ENCODE measurements at places on chromosomes 4 and X. TPM values are rescaled to one million over a fixed set of nuclear protein-coding genes. Genes with fewer than 3 reads are reported as not detected.

- no peak for DNase-seq
Observed at GRCh38 chr4:57113870-57114269, 3.7 kb upstream of the IGFBP7 start.

DNA sequence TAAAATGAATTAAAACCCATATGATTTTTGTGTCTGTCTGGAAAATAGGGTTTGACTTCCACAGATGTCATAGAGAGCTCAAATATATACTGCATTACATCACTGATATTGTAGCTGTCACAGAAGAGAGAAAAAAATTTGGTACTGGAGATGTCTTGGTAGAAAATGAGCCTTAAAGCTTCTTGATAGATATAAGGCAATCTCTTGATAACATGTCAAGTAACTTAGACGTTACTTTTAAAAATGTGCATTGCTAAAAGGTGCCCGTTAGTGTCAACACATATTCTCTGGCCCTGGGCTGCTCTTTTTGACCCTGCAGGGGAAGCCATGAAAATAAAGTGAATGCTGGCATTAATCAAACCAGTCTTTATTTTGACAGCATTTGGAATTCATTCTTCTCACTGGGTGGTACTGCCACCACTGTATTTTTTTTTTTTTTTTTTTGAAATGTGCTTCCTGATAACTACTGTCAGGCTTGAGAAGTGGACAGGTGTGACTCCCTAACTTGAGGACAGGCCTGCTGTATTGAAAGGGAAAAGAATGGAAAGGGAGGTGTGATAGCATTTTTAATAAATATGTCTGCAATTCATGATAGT lies 53.0 kb upstream of the RAPGEF2 start:
- no peak for DNase-seq

DNA sequence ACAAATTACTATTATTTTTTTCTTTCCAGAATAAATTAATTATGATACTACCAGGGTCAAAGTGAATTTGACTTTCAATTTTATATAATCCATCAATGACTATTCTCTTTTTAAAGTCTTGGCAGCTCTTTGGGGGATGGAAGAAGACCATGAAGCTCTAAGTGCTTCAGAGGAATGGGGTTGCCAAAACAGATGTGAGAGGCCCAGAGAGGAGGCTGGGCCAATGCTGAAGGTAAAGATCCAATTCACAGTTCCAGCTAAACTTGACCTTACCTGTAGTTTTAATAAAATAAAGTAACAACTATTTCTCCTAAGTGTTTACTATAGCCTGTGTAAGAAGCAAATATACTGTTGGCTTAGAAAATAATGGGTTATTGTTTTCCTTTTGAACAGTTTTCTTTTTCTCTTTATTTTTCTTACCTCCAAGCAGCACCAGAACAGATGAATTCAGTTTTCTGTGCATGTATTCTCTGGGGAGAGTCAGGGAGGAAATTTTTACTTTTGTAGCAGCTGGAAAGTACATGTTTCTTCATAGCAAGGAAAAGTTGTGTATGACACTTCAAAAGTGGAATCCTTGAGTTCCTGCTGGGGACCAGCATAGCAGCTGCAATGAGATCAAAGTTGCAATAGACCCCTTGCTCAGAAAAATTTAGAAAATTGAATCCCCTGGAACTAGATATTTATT lies 104.9 kb downstream of the CEP44 start:
- no peak for DNase-seq

GRCh38 chr4:124694946-124695598 lies 17.5 kb downstream of the ANKRD50 start:
- no peak for DNase-seq

- no peak for DNase-seq
Observed at GRCh38 chr4:76087007-76087769, 12.7 kb downstream of the ART3 start.

- no peak for DNase-seq
Observed at GRCh38 chrX:69229436-69229835, 64.2 kb upstream of the PJA1 start.

DNA sequence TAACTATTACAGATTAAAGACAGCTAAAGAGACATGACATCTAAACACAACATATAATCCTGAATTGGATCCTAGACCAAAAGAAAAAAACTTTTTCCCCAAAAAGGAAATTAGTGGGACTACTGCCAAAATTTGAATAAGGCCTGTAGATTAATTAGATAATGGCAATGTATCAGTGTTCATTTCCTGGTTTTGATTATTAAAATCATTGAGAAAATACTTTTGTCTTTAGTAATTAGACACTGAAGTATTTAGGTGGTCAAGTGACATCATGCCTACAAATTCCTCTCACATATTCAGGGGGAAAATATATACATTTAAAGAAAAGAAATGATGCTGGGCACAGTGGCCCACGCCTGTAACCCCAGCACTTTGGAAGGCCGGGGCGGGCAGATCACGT lies 10.4 kb upstream of the USO1 start:
- no peak for DNase-seq

DNA sequence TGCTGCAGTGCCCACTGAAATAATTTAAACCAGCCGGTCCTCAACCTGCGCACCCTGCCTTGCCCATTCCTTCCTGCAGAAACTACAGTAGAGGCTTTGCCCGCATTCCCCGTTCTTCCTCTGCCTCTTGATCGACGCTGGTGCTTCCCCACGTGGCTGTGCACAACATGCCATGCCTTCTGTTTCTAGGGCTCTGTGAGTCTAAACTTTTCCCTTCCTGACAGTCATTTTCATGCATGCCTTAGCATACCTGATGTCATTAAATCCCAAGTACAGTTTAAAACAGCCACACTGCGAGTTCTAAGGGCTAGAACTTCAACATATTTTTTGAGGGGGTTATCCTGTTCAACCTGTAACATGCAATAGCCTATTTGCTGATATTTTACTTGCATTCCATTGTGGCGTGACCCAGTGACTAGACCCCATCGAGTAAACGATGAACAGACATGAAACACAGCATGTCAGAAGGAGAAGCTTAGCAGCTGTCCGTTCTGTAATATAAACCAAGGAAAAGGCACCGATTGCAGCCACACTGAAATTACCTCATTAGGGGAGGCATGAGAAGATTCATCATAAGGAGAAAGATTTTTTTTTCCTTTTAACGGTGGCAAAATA lies 232.5 kb downstream of the ARHGAP10 start:
- no peak for DNase-seq

DNA sequence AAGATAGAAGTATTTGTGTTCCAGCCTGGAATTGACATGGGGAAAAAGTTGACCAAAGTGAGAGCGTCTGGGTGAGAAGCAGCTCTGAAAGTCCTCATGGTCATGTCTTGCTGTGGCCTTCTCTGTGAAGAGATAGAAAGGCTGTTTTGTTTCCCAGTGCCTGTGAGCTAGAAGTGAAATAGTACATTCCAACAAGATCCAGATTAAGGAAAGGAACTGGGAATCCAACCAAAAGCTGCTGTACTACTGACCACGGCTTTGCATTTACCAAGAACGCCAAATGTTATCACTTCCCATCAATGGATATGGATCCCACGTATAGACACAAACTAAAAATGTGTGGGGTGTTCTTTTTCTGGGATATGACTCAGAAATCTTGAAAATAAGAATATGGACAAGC lies 51.2 kb downstream of the TENM3 start:
- DNase-seq = no peak

GRCh38 chrX:45300638-45301037 lies 100.0 kb upstream of the DIPK2B start:
- no peak for DNase-seq

GRCh38 chr4:95198961-95199360 lies 349.8 kb downstream of the UNC5C start:
- no peak for DNase-seq

The GAGE12D gene
- not detected for total RNA-seq

The SRPK3 gene
- total RNA-seq = not detected

The PNCK gene
- not detected for total RNA-seq
